ENCODE measurements at places on chromosomes 4 and X.

DNA sequence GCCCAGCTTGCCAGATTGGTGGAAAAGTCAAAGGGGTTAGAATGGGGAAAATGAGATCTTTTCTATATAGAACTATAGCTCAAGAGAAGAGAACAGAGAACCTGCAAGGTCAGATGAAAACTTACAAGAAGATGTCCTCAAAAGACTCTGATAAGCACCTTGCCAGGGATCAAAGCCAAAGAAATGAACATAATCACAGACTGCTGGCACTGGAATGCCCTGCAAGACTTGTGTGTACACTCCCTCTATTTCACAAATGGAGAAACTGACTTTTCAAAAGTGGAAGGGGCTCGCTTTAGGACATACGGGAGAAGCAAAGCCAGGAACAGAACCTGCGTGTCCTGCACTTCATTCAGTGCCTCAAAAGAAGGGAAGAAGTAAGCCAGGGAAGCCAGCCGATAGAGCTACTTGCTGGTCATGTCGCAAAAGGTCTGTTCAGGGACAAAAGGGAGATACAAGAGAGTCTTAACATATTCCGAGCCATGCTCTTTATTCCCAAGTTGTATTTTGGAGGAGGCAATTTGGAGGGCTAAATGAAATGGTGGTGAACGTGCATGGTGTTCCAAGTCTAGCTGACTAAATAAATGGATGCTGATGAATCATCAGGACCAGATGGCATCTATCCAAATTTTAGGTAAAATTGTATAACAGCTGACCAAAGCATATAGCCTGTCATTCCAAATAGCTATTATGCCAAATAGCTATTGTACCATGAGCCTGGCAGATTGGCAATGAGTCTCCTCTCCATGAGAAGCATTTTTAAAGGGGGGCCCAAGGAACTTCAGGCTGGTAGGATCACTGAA is 175.6 kb upstream of the GPC4 start:
- no peak for DNase-seq

DNA sequence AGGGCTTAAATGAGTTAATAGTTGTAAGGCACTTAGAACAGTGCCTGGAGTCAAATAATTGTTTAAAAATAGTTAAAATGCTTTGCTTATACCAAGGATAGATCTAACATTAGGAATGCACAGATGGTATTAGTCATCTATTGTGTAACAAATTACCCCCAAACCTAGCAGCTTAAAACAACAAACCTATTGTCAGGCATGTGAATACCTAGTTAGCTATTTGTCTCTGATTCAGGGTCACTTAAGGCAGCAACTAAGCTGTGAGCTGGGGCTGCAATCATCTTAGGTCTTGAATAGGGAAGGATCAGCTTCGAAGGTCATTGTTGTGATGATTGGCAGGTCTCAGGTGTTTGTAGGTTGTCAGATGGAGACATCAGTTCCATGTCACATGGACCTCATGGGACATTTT is 42.4 kb upstream of the AGA start:
- DNase-seq = no peak

GRCh38 chr4:40617872-40618271 is 11.8 kb downstream of the RBM47 start:
- no peak for DNase-seq

DNA sequence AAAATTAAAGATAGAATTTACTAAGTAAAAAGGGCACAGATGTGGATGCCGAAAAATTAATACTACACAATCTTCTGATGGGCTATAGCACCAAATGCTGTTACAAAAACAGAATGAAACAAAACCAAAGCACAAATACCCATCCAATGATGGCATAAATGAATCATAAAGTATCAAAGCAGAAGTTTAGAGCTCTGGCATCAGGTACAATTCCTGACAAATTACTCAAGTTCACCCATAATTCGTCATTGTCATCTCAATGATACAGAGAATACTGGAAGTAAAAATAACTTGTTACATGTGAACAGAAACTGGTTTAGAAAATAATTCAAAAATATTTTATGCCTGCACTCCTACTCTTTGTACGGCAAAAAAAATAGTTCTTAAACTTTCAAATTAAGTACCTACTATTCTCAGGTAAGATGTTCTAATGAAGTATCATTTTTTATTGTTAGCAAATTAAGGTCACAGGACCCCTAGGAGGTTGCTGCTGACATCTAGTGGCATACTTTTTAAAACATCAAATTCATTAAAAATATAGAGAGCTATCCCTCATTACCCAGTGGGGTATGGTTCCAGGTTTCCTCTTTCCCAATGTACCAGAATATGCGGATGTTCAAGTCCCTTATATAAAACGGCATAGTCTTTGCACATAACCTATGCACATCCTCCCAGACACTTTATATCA is 126.1 kb downstream of the INPP4B start:
- DNase-seq = no peak

- DNase-seq = no peak
Measured at GRCh38 chr4:153502584-153502983, 36.4 kb downstream of the TMEM131L start.

GRCh38 chr4:112604589-112604988 is 32.1 kb downstream of the ZGRF1 start:
- DNase-seq = peak; percentile 17
